Sciatic nerve (tissue), 2 donors: ENCODE measurements at places on chromosomes 12 and 14. TPM values are rescaled to one million over a fixed set of nuclear protein-coding genes. Genes with fewer than 3 reads are reported as not detected.

ORAI1 gene
- total RNA-seq: 14.0 TPM

- no peak for DNase-seq
Measured at GRCh38 chr12:108820707-108821406, 36.5 kb downstream of the SSH1 start.

- DNase-seq: no peak
Measured at GRCh38 chr12:52090291-52090690, 10.8 kb downstream of the SMIM41 start.

GRCh38 chr12:102958830-102959176, 1.3 kb downstream of the ASCL1 start:
- DNase-seq: no peak

DNA sequence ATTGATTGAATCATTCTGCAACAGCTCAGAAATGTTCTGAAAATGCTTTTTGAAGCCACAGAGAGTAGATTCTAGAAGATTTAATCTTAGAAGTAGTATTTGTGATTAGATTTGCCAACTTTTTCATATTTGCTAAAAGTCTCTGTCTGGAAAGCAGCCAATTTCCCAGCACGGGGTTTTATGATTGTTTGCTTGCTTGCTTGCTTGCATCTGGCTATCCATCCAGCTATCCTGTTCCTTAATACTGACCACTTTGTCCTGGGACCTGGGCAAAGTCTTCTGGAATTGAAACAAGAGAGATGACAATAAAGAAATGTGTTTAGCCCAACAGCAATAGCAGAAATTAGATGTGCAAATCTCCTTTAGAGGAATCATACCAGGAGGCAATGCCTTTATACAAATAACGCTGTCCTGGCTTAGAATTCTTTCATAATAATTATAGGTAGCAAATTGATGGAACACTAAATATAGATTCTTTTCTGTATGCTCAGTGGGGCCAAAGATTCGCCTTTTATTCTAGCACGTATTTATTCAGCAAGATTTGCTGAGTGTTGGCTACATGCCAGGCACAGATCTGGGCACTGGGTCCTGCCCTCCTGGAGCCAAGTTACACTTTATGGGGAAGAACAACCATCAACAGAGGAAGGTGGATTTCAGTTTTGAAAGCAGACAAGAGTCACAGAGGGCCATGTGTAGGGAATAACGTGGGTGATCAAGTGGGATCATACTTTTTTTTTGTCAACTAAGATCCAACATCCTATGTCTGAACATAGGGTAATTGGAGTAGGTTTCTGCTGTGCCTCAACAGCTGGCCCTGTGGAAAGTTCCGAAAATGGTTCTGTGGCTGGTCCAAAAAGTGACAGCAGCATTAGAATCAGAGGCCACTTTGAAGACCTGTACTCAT, 25.3 kb downstream of the MYBPC1 start:
- no peak for DNase-seq

DNA sequence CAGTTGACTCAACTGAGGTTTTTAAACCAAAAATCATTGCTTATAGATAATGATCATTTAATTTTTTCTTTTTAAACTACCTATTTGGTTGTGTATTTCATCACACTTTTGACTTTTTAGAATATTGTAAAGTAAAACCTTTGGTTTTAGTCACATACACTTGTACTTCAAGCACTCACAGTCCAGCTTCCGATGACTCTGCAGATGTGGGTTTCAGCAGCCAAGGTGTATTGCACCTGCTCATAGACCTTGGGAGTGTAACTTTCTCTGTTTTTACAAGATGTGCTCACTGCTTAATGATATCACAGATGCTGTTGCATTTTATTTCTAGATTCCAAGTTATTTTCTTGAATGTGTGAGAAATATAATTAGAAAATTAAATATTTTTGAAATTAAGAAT, 188.3 kb upstream of the SLC38A2 start:
- DNase-seq: no peak

GRCh38 chr14:78202976-78203375, 32.8 kb downstream of the NRXN3 start:
- no peak for DNase-seq

DNA sequence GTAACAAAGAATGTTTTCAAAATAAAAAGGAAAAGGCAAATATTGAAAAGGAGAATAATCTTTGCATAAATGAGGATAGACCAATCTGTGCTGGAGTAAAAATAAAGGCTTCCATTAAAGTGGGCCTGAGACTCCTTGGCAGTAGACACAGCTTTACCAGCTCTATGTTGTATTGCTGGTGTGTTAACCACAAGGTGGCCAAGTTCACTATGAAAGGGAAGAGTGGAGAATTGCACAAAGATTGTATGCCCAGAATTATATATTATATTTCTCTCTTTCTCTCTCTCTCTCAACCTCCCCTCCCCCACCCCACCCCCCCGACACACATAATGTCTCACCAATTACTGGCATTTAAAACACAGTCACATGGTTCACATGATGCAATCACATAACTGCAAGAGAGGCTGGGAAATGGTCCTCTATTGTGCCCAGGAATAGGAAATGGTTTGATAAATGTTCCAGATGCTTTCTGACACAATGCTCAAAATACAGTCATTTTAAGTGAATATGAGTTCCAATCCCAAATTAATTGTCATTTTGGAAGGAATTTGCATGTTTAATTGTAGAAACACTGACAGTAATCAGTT, 222.6 kb upstream of the SYT1 start:
- no peak for DNase-seq

- DNase-seq: no peak
Measured at GRCh38 chr12:47791351-47791746, 18.3 kb downstream of the SLC48A1 start.

GRCh38 chr14:71362920-71363584, 455.8 kb downstream of the PCNX1 start:
- DNase-seq: no peak

- DNase-seq: no peak
Measured at GRCh38 chr14:32085845-32086383, 8.8 kb downstream of the ARHGAP5 start.
